ENCODE measurements at places on chromosomes 6 and 20. TPM values are rescaled to one million over a fixed set of nuclear protein-coding genes. Genes with fewer than 3 reads are reported as not detected.

HLA-DRB5 gene
- 1.6 TPM for total RNA-seq

COX4I2 gene
- total RNA-seq = 1.2 TPM

SMLR1 gene
- total RNA-seq = not detected

VARS2 gene
- total RNA-seq = 22.4 TPM

DEFB114 gene
- not detected for total RNA-seq

BCL2L1 gene
- total RNA-seq = 32.6 TPM

RAB44 gene
- not detected for total RNA-seq

FERMT1 gene
- total RNA-seq = 1.2 TPM

EDN1 gene
- total RNA-seq = 4.9 TPM

CD164 gene
- 57.9 TPM for total RNA-seq

SGK2 gene
- 0.41 TPM for total RNA-seq

CD93 gene
- total RNA-seq = 10.6 TPM

DNMT3B gene
- total RNA-seq = 6.5 TPM

ANGPT4 gene
- not detected for total RNA-seq

SIM1 gene
- total RNA-seq = not detected

SLC22A2 gene
- 0.82 TPM for total RNA-seq

TBX18 gene
- 6.5 TPM for total RNA-seq

TCEA2 gene
- total RNA-seq = 36.7 TPM

SIGLEC1 gene
- total RNA-seq = under 0.01 TPM

ISM1 gene
- total RNA-seq = 1.6 TPM

DNA sequence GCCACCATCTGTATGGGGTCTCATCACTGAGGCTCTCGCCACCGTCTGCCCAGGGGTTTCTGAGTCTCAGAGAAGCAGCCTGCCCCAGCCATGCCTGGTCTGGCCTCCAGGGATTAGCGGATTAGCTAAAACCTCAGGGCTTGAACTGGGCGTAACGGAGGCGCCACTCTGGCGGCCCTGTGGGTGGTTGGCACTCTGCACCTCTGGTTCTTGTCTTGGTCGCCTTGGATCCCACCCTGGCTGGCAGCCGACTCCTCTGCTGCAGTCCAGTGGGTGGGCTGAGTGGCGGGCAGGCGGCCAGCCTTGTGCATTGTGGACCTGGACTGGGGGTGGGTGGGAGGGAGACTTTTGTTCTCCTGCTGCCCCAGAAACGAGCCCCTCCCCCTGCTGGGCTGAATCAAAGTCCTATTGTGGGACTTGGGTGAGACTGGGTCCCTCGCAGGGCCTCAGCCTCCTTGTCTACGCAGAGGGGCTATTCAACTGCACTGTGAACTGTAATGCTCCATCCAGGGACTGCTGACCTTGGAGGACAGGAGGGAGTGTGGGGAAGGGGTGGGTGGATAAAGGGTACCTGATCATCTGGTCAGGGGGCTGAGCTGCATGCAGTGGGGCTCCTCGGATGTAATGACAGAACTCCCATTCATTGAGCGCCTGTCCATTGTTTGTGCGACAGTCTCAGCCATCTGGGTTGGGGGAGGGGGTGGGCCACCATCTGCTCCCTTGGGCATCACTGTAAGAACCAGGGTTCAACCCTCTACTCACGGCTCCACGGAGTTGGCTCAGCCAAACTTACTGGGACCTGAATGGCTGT, 23.9 kb downstream of the SUN5 start:
- peak; percentile 43 for DNase-seq

- DNase-seq = no peak
Observed at GRCh38 chr20:31662372-31662854, 24.7 kb downstream of the COX4I2 start.

GRCh38 chr6:27720607-27721580, 191.3 kb downstream of the OR2B2 start:
- no peak for DNase-seq

- DNase-seq = no peak
Observed at GRCh38 chr6:69883551-69883950, 17.2 kb downstream of the COL19A1 start.

DNA sequence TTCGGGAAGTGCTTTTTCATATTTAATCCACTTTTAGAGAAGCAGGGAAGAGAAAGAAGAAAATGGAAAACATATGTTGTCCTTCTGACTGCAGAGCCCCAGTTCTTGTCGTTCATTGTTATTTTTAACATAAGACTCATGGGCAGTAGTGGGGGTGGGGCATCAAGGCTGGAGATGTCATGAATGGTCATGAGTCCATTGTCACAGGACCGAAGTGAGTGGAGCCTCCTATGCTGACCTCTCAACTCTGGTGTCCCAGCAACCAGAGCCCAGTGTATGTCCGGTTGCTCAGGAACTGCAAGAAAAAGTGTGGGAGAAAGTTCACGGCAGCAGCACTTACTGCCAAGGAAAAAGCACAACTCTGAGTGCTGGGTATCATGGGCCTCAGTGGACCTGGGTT, 108.6 kb downstream of the BANF2 start:
- DNase-seq = no peak

GRCh38 chr6:75117701-75118100, 88.2 kb downstream of the COL12A1 start:
- no peak for DNase-seq

- DNase-seq = no peak
Observed at GRCh38 chr6:44548319-44548718, 160.8 kb downstream of the CDC5L start.

DNA sequence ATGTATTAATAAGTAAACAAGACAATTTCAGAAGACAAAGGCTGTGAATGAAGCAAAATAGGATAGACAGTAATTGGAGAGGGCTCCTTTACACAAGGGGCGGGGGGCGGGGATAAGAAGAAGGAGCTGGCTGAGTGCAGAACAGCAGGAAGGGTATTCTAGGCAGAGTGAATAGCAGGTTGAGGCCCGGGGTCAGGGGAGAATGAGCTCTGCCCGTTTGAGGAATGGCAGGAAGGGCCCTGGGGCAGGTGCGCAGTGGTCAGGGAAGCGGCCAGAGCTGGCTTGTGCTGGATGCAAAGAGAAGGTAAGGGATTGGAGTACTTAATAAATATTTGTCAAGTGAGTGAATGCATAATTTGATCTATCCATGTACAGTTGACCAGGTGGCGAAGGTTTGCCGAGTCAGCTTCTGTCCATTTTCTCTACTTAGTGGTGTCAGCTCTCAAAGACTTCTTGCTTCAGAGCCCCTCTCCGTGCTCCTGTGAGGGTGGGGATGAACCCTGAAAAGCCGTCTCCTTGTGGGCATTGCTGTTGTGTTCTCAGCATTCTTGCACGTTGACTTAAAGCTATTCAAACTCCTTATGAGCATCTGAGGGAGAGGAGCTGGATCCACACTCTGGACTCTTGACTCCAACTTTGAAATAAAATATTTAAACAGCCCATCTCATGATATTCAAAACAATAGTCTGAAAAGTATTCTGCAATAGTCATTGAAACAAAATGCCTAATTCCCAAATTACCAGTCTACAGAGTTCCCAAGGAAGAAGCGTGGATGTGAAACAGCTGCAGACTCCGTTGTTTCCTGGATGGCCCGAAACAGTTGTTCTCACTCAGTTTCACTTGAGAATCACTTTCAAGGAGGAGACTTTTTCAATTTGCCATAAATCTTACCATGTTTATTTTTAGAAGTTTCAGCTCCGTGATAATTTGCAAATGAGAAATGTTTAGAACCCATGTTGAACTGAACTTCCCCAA, 105.1 kb downstream of the EDN3 start:
- DNase-seq = no peak

DNA sequence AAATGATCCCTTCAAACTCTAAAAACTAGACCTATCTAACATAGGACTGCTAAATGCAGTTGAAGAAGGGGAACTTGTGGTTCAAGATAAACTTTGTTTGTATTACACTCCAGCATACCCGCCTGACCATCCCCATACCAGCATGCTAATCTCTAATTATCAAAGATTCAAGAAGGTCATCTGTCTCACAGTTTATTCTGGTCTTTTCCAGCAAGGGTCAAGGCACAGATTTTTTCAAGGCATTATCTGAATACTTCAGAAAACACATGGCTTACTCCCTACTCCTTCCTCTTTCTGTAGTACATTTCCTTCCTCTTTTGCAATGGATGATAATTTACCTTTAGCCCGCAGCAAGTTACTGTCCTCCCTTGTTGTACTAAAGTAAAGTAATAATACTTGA, 174.1 kb downstream of the PKHD1 start:
- DNase-seq = no peak

DNA sequence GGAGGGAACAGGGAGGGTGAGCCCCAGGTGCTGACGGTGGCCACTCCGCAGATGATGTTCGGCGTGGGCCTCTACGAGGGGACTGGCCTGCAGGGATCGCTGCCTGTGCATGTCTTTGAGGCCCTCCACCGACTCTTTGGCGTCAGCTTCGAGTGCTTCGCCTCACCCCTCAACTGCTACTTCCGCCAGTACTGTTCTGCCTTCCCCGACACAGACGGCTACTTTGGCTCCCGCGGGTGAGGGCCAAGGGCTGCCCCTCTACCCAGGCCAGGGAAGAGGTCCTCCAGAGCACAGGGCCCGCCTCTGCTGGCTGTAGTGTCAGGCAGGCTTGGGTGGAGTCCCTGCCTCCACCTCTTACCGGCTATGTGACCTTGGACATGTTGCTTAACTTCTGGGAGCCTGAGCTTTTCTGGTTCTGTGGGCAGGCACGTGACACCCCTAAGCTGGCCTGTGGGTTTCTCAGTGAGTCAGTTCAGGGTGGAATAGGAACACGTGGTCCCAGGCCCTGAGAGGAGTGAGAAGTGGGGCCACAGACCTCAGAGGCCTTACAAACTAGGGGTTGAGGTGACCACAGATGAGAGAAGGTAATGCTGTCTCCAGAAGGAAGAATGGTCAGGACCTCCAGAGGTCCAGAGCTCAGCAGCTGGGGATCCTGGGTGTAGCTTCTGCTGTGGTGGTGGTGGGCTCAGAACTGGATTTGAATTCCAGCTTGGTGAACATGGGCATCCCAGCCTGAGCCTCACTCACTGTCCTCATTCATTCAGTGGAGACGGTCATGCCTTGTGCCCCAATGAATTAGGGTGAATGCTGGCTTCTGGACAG, 11.9 kb downstream of the PCIF1 start:
- no peak for DNase-seq

DNA sequence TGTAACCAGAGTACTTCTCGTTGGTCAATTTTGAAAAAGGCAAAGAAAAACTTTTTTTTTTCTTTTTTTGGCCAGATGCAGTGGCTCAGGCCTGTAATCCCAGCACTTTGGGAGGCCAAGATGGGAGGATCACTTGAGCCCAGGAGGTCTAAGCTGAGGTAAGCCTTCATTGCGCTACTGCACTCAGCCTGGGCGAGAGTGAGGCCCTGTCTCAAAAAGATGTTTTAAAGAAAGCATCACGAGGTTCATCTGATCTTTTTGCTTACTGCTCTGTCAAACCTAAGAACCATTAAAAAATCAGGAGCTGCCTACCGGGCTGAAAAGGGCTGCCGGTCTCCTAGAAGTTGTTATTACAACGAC, 607 bp downstream of the LYRM2 start:
- DNase-seq = no peak

DNA sequence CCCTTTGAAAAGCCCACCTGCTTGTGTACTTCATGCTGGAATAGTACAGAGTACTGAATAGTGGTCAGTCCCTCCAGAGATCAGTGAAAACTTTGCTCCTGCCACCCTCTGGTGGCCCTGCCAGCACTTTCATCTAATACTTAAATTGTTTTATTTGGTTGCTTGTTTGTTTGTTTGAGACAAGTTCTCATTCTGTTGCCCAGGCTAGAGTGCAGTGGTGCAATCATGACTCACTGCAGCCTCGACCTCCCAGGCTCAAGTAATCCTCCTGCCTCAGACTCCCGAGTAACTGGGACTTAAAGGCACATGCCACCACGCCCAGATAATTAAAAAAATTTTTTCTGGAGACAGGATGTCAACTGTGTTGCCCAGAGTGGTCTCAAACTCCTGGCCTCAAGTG, 9.1 kb downstream of the FAM83D start:
- DNase-seq = no peak

GRCh38 chr6:130018744-130019325, 454 bp downstream of the L3MBTL3 start:
- peak; percentile 47 for DNase-seq

DNA sequence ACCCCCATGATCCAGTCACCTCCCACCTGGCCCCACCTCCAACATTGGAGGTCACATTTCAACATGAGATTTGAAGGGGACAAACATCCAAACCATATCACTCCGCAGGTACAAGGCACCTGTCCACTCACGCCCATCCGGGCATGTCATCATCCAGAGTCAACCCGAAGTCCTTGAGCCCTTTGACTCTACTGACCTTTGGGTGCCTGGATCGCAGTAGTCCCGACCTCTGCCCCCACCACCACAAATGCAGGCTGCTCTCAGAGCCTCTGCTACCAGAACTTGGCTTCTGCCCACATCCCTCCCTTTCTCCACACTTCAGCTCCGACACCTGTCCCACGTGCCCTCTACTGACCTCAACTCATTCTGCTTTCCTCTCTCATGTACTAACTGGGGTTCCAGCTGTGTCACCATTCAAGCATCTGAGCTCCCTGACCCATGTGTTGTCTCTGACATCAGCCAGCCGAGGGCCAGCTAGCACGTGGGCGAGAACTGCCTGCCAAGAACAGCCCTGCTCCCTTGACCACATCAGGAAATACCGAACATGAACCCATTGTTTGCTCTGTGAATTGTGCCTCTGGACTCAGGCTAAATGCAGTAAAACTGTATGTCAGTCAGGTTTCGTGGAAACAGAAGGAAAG, 498.3 kb upstream of the SULF2 start:
- peak; percentile 35 for DNase-seq

GRCh38 chr20:17934141-17934862, 34.3 kb downstream of the SNX5 start:
- no peak for DNase-seq

- no peak for DNase-seq
Observed at GRCh38 chr6:34964564-34964963, 75.5 kb downstream of the ANKS1A start.

GRCh38 chr6:2197177-2197671, 48.2 kb downstream of the GMDS start:
- DNase-seq = no peak

GRCh38 chr20:57076152-57076652, 190.2 kb downstream of the BMP7 start:
- DNase-seq = no peak

GRCh38 chr6:142846459-142846831, 98.5 kb downstream of the HIVEP2 start:
- no peak for DNase-seq

- DNase-seq = no peak
Observed at GRCh38 chr6:24719125-24719971, at the start of gene C6orf62. Gene C6orf62 (minus strand): TSS chr6:24719154. CDS start chr6:24718668, 486 bp downstream.

GRCh38 chr6:1538810-1539478, 70.8 kb upstream of the FOXC1 start:
- no peak for DNase-seq

GRCh38 chr20:32918751-32919150, 60.0 kb downstream of the EFCAB8 start:
- DNase-seq = no peak

GRCh38 chr20:10463622-10464021, 28.5 kb downstream of the SLX4IP start:
- DNase-seq = no peak
